ENCODE measurements at places on chromosomes 6 and 20. TPM values are rescaled to one million over a fixed set of nuclear protein-coding genes. Genes with fewer than 3 reads are reported as not detected.

The RXRB gene
- 29.1 TPM for polyA plus RNA-seq

The ADGRF5 gene
- 10.5 TPM for polyA plus RNA-seq

The PXMP4 gene
- polyA plus RNA-seq, result 2.1 TPM

The PRIM2 gene
- polyA plus RNA-seq, result 7.1 TPM

The TOMM34 gene
- polyA plus RNA-seq, result 19.4 TPM

The DEFB124 gene
- polyA plus RNA-seq, result not detected

The CCM2L gene
- polyA plus RNA-seq, result 27.6 TPM

The LY6G6F gene
- 0.35 TPM for polyA plus RNA-seq

The TNF gene
- polyA plus RNA-seq, result 5.5 TPM

The TFAP2A gene
- 0.19 TPM for polyA plus RNA-seq

The HMGN4 gene
- 33.3 TPM for polyA plus RNA-seq

The SLC29A1 gene
- polyA plus RNA-seq, result 9.2 TPM

The B3GALT4 gene
- polyA plus RNA-seq, result 11.5 TPM

The CST2 gene
- polyA plus RNA-seq, result 0.50 TPM

The SIM1 gene
- not detected for polyA plus RNA-seq

GRCh38 chr6:83470001-83470400 is 39.1 kb upstream of the ME1 start:
- DNase-seq, result no peak

DNA sequence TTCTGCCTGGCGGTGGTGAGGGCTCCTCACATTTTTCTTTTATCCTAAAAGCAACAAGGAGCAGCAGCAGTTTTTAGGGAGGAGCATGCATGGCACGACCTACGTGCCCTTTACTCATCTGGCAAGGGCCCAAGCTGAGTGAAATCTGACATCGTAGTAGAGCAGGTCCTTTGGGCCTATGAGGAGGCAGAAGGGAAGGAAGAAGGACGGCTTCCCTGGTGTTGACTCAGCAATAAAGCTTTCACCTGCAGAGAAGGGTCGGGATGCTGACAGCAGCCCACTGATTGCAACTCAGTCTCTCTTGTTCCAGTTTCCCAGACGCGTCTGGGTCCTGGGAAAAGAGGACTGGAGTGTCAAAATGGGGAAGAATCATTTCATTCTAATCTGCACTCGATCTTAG is 409.1 kb upstream of the AGPAT4 start:
- DNase-seq, result no peak

DNA sequence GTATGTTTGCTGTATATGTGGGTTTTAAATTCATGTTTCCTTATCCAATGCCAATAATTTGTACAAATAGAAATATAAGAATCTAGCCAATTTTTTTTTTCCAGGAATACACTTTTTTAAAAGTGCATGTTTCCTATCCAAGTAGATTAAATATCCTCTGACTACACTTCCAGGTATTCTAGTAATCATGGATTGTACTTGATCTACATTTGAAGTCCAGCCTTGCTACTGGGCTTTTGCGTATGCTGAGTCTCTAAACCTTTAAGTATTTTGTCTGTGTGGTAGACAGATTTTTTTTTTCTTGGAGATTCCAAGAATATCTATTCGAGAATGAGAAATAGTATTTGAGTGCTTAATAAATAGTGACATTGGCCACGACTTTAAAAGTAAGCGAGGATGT is 188.3 kb downstream of the SASH1 start:
- no peak for DNase-seq

DNA sequence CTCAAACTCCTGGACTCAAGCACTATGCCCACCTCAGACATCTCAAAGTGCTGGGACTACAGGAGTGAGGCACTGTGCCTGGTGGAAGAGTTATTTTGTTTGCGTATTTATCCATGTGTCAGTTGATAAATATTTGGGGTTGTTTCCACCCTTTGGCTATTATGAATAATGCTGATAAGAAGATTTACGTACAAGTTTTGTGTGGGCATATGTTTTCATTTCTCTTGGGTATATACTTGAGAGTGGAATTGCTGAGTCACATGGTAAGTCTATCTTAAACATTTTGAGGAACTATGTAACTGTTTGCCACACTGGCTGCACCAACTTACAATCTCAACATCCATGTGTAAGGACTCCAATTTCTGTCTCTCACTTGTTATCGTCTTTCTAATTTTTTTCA is 200.3 kb downstream of the RNGTT start:
- no peak for DNase-seq

- peak; percentile 91 for DNase-seq
These were observed 79.5 kb upstream of the MYL9 start for GRCh38 chr20:36461600-36462439.

DNA sequence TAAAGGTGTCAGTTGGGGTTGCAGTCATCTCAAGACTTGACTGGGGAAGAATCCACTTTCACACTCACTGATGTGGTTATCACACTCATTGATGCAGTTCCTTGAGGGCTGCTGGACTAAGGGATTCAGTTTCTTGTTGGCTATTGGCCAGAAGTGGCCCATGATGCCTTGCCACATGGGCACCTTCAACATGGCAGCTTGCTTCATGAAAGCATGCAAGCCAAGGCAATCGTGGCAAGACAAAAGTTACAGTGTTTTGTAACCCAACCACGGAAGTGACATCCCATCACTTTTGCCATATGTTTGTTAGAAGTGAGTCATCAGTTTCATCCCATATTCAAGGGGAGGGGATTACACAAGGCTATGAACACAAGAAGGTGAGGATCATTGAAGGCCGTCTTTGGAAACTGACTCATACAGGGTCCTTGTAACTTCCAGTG is 3.8 kb upstream of the RANBP9 start:
- DNase-seq, result no peak

GRCh38 chr20:59470521-59470920 is 133.8 kb upstream of the PHACTR3 start:
- DNase-seq, result peak; percentile 43

GRCh38 chr6:53805016-53805415 is 10.2 kb downstream of the LRRC1 start:
- DNase-seq, result no peak

GRCh38 chr6:169087443-169088041 is 166.1 kb downstream of the THBS2 start:
- no peak for DNase-seq

GRCh38 chr6:158086054-158086503 is 82.0 kb downstream of the SERAC1 start:
- no peak for DNase-seq

DNA sequence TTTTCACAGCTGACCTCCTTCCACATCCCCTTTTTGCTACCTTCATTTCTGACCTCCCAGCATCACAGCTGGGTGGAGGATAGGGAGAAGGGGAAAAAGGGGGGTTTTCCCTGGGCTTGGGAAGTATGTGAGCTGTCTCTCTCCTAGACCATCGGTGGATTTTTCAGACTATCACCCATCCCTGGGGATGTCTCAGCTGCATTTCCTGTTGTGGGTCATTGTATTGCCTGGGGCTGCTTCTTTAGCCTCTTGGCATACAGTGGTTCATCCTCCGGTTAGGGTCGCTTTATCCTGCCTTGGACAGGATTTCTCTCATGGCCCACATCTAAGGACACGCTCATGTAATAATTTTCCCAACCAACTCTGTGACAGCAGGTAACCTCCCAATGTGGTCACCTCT is 142.5 kb upstream of the ARG1 start:
- DNase-seq, result no peak

GRCh38 chr6:150979826-150980350 is 114.4 kb downstream of the MTHFD1L start:
- DNase-seq, result no peak

- no peak for DNase-seq
These were observed 121.3 kb downstream of the MYO6 start for GRCh38 chr6:75870389-75870788.

DNA sequence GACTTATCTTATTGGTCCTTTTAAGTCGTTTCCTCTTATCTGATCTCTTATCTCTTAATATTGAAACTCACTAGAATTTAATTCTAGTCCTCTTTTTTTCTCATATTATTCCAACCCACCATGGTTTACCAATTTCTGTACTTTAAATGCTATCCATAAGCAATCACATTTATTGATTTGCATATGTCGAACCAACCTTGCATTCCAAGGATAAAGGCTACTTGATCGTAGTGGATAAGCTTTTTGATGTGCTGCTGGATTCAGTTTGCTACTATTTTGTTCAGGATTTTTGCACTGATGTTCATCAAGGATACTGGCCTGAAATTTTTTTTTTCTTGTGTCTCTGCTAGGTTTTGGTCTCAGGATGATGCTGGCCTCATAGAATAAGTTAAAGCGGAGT is 7.7 kb downstream of the DEFB125 start:
- DNase-seq, result no peak

DNA sequence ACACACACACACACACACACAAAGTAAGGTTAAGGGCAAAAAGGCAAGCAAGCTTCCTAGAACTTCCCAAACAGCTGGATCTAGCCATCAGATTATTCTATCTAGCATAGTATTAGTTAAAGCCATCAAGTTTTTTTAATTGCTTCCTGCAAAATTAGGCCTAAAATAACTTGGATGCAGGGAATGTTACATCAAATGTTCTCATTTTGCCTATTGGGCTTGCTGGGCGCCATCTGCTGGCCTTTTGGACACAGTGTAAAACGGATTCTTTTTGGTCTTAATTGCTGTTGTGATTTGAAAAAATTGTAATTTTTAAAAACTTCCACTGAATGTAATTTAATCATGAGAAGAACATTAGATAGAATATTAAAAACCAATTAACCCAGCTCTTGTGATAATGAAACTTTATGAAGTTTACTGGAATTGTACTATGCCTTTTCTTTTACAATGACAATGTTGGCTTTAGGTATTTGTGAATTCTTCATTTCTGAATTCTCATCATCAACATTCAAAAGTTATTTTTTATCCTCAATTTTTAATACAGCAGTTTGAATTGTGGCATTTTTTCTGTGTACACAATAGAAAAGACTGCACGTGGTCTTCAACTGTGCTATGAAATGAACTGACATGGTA is 6.8 kb downstream of the MKKS start:
- peak; percentile 78 for DNase-seq

DNA sequence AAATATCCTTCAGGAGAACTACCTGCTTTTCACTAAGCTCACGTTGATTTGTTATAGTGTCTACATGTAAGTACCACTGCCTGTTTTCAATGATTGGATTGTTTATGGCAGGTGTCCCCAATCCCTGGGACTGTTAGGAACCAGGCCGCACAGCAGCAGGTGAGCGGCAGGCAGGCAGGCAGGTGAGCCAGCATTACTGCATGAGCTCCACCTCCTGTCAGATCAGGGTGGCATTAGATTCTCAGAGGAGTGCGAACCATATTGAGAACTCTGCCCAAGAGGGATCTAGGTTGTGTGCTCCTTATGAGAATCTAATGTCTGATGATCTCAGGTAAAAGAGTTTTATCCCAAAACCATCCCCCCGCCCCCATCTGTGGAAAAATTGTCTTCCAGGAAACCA is 303.3 kb downstream of the EYA4 start:
- no peak for DNase-seq

GRCh38 chr20:48975955-48976354 is 54.4 kb downstream of the ARFGEF2 start:
- no peak for DNase-seq

- no peak for DNase-seq
These were observed 6.9 kb upstream of the PHACTR1 start for GRCh38 chr6:12709556-12710232.

- no peak for DNase-seq
These were observed 3.6 kb downstream of the YTHDF1 start for GRCh38 chr20:63212393-63212730.

- no peak for DNase-seq
These were observed 146.6 kb upstream of the PLN start for GRCh38 chr6:118401325-118401975.

- DNase-seq, result no peak
These were observed 1.7 kb downstream of the NR2E1 start for GRCh38 chr6:108167449-108168089.

- no peak for DNase-seq
These were observed 642 bp downstream of the GZF1 start for GRCh38 chr20:23362392-23363256.

DNA sequence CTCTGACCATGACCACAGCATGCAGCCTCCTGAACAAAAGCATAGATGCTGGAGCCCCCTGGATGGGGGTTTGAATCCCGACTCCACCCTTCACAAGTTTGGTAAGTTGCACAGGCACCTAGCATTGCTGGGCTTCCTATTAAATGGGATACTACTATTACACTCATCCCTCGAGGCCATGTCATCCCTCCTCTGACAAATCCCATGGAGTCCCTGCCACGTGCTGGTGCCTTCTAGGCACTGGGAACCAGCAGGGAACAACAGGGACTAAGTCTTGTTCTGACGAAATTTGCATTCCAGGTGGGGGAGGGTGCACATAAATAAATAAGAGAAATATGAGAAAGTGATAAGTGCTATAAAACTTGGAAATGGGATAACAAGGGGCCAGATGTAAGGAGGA is 15.3 kb upstream of the SIRPA start:
- no peak for DNase-seq

DNA sequence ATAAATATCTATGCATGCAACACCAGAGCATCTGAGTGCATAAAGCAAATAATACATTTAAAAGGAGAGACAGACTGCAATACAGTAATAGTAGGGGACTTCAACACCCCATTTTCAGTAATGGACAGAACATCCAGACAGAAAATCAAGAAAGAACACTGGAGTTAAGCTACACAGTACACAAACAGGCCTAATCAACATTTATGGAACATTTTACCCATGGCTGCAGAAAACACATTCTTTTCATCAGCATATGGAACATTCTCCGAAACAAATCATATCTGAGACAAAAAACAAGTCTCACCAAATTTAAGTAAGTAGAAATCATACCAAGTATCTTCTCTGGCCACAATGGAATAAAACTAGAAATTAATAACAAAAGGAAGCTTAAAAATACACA is 50.5 kb downstream of the REV3L start:
- DNase-seq, result no peak

DNA sequence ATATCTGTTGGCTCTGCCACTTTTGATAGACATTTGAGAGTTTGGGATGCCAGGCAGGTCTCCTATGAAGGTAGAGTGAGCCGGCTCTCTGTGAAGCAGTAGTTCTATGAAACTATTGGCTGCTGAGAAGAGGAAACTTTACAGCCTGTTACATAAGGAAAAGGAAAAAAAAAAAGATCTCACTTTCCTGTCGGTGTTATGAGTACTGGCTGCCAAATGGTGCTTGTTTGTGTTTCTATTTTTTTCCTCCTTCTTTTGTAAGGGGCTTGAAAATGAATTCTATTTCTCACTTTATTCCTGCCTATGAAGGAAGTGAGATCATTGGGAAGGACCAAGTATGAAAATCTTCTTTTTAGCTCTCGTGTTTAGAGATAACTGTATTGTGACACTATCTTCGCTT is 73.1 kb upstream of the CLDN20 start:
- no peak for DNase-seq

- no peak for DNase-seq
These were observed 391.6 kb downstream of the PLCB1 start for GRCh38 chr20:8523684-8524083.

All from spleen (tissue), 13 donors.